Stimulated activated CD4-positive, alpha-beta T cell treated with anti-CD3 and anti-CD28 coated beads, TNF-alpha, amount 100 ng/mL, for 4 hours (primary cell): ENCODE measurements at places on chromosomes 4 and X.

DNA sequence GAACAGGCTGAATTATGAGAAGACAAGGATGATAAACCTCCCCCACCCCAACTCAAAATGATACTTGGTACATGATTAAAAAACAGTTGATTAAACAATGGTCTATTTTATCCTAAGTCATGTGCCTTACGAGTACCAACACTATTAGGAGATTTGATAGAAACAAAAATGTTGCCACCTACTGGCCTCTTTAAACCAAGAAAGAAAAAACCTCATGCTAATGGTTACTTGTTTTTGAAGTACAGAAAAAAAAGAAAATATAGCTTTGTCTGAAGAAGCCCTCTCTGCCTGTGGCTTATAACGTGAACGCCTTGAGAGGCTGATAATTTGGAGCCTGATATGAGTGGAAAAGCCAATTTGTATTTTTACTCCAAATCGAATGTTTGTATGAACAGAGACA is 538.2 kb downstream of the DMD start:
- no peak for DNase-seq

- DNase-seq, result no peak
Measured at GRCh38 chr4:41587286-41587685, 49.3 kb downstream of the LIMCH1 start.

GRCh38 chrX:87895421-87895820 is 377.8 kb downstream of the KLHL4 start:
- no peak for DNase-seq

- DNase-seq, result no peak
Measured at GRCh38 chr4:158350161-158350560, 139.9 kb downstream of the TMEM144 start.

GRCh38 chr4:149279776-149280175 is 535.9 kb downstream of the IQCM start:
- DNase-seq, result no peak

- DNase-seq, result no peak
Measured at GRCh38 chrX:39954851-39955250, 142.9 kb downstream of the BCOR start.

DNA sequence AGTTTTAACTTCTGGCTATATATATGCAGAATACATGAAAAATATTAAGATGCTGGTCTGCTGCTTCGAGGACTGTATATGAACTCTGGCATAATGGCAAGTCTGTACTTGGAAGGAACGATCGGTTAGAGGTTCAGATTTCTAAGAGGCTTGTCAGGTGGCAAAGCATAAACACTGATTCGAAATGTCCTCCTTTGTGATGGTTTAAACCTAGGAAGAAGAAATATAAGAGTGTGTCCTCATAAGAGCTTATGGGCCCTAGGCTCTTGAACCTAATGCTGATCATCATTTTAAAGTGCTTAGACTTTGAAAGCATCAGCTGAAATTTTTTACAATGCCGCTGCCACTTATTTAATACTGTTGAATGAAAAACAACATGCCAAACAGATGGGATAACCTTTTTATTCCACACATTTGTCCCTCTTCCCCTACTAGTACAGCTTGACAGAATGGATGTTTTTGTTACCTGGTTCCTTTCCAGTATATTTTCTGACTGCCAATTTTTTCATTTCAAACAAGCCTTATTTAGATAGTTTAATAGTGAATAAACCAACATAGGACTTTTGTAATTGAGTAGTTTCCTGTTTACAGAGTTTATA is 8.8 kb downstream of the SPRY1 start:
- no peak for DNase-seq

GRCh38 chr4:472881-473569 is 25.9 kb downstream of the ZNF721 start:
- no peak for DNase-seq
